ENCODE measurements at places on chromosomes 1 and 21.

GRCh38 chr1:237672748-237673147, 218.0 kb downstream of the ZP4 start:
- no peak for DNase-seq

GRCh38 chr1:66245691-66246090, 288.3 kb upstream of the SGIP1 start:
- no peak for DNase-seq

- DNase-seq = no peak
Measured at GRCh38 chr1:160844447-160845232, 18.0 kb downstream of the CD244 start.

- DNase-seq = no peak
Measured at GRCh38 chr1:51955797-51956527, 34.5 kb downstream of the RAB3B start.

DNA sequence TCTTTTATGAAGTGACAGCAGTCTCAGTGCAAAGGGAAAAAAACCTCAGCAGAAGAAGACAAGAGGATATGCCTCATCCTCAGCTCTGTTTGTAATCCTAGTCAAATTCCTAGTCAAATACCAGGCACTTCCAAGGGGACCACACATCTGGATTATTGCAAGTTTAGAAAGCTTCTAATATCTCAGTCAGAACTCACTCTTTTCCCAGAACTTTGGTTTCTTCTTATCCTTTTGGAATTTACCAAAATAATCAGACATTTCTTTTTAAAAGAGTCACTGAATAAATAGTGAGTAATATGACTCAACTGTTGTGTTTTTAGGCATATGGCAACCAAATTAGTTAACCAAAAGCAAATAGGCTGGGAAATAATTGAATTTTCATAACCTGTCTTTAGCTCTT, 47.8 kb downstream of the PRRX1 start:
- peak; percentile 90 for DNase-seq

- peak; percentile 80 for DNase-seq
Measured at GRCh38 chr21:41612674-41613532, 104.9 kb upstream of the TMPRSS2 start.

- no peak for DNase-seq
Measured at GRCh38 chr1:236395230-236395946, 1.3 kb downstream of the EDARADD start.
